ENCODE measurements at places on chromosomes 2 and 18. TPM values are rescaled to one million over a fixed set of nuclear protein-coding genes. Genes with fewer than 3 reads are reported as not detected.

- no peak overlapping the region for H3K4me3 ChIP-seq
- H3K36me3 ChIP-seq, result no peaks in the 10 kb centered on the region
- no peaks in the 10 kb centered on the region for H3K4me1 ChIP-seq
- no peak overlapping the region for H3K27ac ChIP-seq
- no peaks in the 10 kb centered on the region for H3K27me3 ChIP-seq
These were observed 20.7 kb upstream of the NT5DC4 start for GRCh38 chr2:112699984-112700667.

GRCh38 chr2:20242727-20243377 is 17.9 kb upstream of the SDC1 start:
- peaks cover 19% of the 10 kb centered on the region for H3K4me1 ChIP-seq
- no peak overlapping the region for H3K27ac ChIP-seq
- H3K36me3 ChIP-seq, result peaks cover 15% of the 10 kb centered on the region
- no peaks in the 10 kb centered on the region for H3K27me3 ChIP-seq
- H3K4me3 ChIP-seq, result no peak overlapping the region

DNA sequence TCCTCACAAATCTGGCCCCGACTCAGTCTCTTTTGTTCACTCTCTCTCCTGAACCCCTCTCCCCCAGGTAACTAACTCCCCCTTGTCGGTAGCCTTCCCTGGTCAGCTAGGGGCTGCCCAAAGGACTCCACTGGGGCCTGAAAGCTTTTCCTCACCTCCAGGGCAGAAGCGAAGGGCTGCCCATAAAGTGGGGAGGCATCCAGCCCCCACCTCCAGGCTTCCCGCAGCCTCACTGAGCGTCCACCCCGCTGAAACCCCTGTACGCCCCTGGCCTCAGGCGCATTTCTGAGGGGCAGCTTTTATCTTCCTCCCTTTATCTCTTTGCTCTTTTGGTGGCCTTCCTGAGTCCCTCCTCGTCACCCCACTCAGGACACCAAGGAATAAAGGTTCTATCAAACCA is 249.3 kb downstream of the CYP26B1 start:
- peaks cover 39% of the 10 kb centered on the region for H3K27me3 ChIP-seq
- DNase-seq, result no peak
- no peaks in the 10 kb centered on the region for H3K36me3 ChIP-seq
- H3K27ac ChIP-seq, result no peak overlapping the region
- H3K4me1 ChIP-seq, result no peaks in the 10 kb centered on the region

- no peak overlapping the region for H3K4me3 ChIP-seq
- H3K4me1 ChIP-seq, result peaks cover 41% of the 10 kb centered on the region
- no peak overlapping the region for H3K27ac ChIP-seq
- peaks cover 27% of the 10 kb centered on the region for H3K27me3 ChIP-seq
These were observed 50.5 kb downstream of the PAX3 start for GRCh38 chr2:222248256-222248655.

GRCh38 chr2:32136097-32136496 is 29.6 kb upstream of the SLC30A6 start:
- H3K4me1 ChIP-seq, result no peaks in the 10 kb centered on the region
- no peak overlapping the region for H3K4me3 ChIP-seq
- DNase-seq, result no peak
- H3K36me3 ChIP-seq, result peaks cover 11% of the 10 kb centered on the region
- no peaks in the 10 kb centered on the region for H3K27me3 ChIP-seq
- no peak overlapping the region for H3K27ac ChIP-seq

GRCh38 chr2:172052000-172052983 is 33.0 kb upstream of the DLX1 start:
- peaks cover 55% of the 10 kb centered on the region for H3K4me1 ChIP-seq
- no peaks in the 10 kb centered on the region for H3K36me3 ChIP-seq
- no peak for DNase-seq
- H3K27ac ChIP-seq, result peak overlapping the region; percentile 80
- no peaks in the 10 kb centered on the region for H3K27me3 ChIP-seq
- peak overlapping the region; percentile 28 for H3K4me3 ChIP-seq

DNA sequence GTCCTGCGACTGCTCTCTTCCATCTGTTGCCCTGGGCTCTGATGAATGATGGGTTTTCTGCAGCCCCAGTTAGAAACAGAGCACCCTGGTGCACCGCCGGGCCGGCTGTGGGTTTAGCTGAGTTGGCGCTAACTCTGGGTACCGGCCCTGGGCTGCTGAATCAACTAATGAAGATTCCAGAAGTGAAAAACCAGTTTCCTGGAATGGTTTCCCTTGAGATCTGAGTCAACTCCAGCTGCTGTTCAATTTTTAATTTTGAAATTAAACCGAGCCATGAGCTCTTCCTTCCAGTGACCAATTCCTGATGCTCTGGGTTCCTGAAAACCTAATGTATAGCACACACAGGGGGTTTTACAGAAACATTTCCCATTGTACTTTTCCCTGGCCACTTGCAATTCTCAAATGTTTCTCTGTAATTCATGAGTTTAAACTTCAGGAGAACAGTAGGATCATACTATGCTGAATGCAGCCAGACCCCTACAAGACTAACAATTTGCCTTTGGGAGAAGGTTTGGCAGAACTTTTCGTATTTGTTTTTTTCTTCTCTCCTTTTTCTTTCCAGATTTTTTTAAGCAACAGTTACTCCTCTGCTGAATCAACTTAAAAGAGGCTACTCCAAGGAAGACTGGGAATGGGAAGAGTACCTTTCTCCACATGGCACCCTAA is 5.5 kb downstream of the COL6A3 start:
- no peaks in the 10 kb centered on the region for H3K4me1 ChIP-seq
- H3K36me3 ChIP-seq, result no peaks in the 10 kb centered on the region
- no peak overlapping the region for H3K4me3 ChIP-seq

GRCh38 chr18:72940509-72940908 is 72.7 kb upstream of the NETO1 start:
- no peaks in the 10 kb centered on the region for H3K27me3 ChIP-seq
- H3K36me3 ChIP-seq, result no peaks in the 10 kb centered on the region
- no peak for DNase-seq
- H3K4me1 ChIP-seq, result no peaks in the 10 kb centered on the region
- no peak overlapping the region for H3K27ac ChIP-seq

The MYOM1 gene
- 1.4 TPM for total RNA-seq

DNA sequence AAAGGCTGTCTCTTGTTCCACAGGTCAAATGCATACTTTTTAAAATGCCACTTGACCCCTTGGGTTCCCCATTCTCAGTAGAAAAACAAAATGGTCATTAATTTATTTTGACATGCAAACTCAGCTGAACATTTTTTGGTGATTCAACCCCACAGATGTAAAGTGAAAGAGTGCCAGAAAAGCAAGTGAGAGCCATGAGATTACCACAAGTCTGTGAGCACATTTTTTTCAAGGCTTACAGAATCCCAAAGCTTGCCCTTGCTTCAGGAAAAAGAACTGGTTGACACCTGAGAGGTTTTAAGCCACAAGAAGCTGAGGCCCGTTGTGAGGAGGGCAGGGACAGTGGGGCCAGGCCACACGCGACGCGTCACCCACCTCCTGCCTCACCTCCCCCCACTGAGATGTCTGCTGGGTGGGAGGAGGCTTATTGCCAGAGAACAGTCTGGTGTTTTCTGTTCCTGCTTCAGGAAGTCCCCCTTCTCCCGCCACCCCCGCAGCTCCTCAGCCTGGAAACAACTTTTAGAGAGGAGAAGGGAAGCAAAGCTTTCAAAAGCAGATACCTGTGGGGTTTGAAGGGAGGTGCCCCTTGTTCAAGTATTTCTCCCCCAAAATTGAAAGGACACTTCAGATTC is 70.4 kb upstream of the CYP1B1 start:
- no peak for DNase-seq
- H3K4me3 ChIP-seq, result no peak overlapping the region
- no peak overlapping the region for H3K27ac ChIP-seq
- H3K4me1 ChIP-seq, result peaks cover 12% of the 10 kb centered on the region

DNA sequence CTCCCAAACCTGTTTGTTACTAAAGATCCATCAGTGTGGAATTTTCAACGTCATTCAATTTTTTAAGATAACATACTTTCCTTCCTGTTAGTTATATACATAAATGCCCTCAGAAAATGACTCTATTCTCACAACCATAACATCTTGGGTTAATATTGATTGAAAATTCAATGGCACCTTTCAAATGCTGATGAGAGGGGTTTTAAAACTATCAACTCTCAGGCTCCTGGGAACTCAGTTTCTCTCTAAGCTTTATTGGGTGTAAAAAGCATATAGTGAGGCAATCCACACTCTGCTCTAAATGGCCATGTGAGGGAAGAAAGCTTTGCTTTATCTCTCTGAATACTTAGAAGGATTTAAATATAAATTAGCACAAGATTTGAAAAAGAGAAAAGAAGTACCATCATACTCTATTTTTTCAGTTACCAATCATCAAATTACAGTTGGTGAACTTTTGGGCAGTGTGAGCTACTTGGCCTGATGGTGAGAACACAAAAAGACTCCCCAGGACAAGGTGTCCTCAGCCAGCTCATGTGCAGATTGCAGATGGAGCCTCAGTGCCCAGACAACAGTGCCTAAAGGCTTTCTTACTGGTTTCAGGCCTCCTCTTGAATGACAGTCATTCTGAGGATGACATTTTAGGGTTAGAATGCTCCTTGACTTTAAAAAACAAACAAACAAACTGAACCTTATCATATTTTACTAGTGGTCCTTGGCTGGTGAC is 24.6 kb upstream of the CERS6 start:
- no peak overlapping the region for H3K27ac ChIP-seq
- DNase-seq, result no peak
- no peaks in the 10 kb centered on the region for H3K27me3 ChIP-seq
- peaks cover 20% of the 10 kb centered on the region for H3K4me1 ChIP-seq

The MFSD2B gene
- total RNA-seq, result 0.61 TPM

DNA sequence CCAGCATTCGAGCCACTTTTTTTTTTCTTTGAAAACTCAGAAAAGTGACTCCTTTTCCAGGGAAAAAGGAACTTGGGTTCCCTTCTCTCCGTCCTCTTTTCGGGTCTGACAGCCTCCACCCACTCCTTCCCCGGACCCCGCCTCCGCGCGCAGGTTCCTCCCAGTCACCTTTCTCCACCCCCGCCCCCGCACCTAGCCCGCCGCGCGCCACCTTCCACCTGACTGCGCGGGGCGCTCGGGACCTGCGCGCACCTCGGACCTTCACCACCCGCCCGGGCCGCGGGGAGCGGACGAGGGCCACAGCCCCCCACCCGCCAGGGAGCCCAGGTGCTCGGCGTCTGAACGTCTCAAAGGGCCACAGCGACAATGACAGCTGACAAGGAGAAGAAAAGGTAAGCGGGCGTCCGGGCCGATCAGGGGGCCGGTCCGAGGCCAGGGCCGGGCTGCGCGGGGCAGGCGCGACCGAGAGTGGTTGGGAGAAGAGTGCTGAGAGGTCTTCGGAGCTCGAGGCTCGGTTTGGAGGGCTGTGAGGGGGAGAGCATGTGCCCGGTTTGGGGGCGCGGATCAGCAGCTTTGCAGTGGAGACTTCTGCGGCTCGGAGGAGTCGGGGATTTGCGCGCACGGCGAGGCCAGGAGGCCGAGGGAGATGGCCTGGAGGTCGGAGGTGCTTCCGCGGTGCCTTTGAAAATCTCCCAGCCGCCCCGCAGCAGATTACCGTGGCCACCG is 502 bp downstream of the EPAS1 start:
- no peak overlapping the region for H3K27ac ChIP-seq
- DNase-seq, result no peak
- H3K4me3 ChIP-seq, result peak overlapping the region; percentile 82
- H3K36me3 ChIP-seq, result no peaks in the 10 kb centered on the region
- H3K27me3 ChIP-seq, result peaks cover 96% of the 10 kb centered on the region

- H3K4me1 ChIP-seq, result no peaks in the 10 kb centered on the region
- H3K27ac ChIP-seq, result no peak overlapping the region
- no peak for DNase-seq
- H3K4me3 ChIP-seq, result no peak overlapping the region
- no peaks in the 10 kb centered on the region for H3K36me3 ChIP-seq
These were observed 103.9 kb upstream of the GULP1 start for GRCh38 chr2:188187726-188188125.

DNA sequence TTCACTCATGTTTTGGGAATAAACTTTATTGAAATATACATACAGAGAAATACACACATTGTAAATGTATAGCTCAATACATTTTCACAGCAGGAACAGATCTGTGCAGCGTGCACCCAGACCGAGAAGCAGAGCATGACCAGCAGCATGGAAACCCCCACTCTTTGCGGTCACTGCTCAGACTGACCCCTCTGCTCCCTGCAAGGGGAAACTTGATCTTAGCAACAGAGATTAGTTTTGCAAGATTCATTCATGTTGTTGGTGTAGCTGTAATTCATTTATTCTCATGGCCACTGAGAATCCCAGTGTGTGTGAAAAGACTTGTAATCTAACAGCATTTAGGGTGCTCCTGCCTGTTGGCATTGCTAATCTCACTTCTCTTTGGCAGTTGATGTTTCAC is 35.2 kb downstream of the LPIN1 start:
- no peak for DNase-seq
- no peaks in the 10 kb centered on the region for H3K27me3 ChIP-seq
- H3K36me3 ChIP-seq, result peaks cover 16% of the 10 kb centered on the region
- H3K27ac ChIP-seq, result no peak overlapping the region

DNA sequence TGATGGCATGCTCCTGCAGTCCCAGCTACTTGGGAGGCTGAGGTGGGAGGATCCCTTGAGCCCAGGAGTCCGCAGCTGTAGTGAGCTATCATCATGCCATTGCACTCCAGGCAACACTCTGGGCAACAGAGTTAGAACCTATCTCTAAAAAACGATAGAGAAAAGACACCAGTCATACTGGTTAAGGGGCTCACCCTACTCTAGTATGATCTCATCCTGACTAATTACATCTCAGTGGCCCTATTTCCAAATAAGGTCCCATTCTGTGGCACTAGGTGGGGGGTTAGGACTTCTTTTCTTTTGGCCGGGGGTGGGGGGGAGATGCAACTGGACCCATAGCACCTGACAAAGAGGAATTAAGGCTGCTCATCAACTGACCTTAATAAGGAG is 163.2 kb upstream of the NCK2 start:
- H3K27ac ChIP-seq, result no peak overlapping the region
- H3K4me3 ChIP-seq, result no peak overlapping the region
- no peaks in the 10 kb centered on the region for H3K36me3 ChIP-seq

- H3K4me1 ChIP-seq, result no peaks in the 10 kb centered on the region
- no peak for DNase-seq
- H3K36me3 ChIP-seq, result no peaks in the 10 kb centered on the region
These were observed 48.7 kb upstream of the MSH2 start for GRCh38 chr2:47354013-47354847.

DNA sequence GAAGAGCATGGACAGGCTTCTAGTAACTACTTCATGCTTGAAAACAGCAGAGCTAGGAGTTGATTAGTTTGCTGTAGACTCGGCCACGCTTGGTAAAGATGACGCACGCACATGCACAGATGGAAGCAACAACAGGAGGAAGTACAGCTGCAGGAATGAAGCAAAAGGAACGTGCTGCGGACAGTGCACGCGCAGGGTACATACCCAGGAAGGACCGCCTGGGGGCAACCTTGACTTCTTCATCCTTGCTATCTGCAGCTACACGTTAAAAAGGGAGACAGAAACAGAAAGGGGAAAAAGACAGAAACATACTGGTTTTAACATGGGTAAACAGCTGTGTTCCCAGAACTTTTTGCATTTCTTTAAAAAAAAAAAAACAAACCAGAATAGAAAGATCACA is 17.7 kb downstream of the SLC66A2 start:
- H3K27me3 ChIP-seq, result no peaks in the 10 kb centered on the region
- no peak for DNase-seq
- no peak overlapping the region for H3K4me3 ChIP-seq
- H3K27ac ChIP-seq, result no peak overlapping the region
- peaks cover 15% of the 10 kb centered on the region for H3K4me1 ChIP-seq
- peaks cover 67% of the 10 kb centered on the region for H3K36me3 ChIP-seq
